T47D (cell line): ENCODE measurements at places on chromosomes 12 and 14.

GRCh38 chr14:77094672-77095284 lies 3.3 kb upstream of the CIPC start:
- peak; percentile 43 for DNase-seq

- DNase-seq: no peak
Observed at GRCh38 chr12:98127854-98128253, 387.5 kb upstream of the TMPO start.

DNA sequence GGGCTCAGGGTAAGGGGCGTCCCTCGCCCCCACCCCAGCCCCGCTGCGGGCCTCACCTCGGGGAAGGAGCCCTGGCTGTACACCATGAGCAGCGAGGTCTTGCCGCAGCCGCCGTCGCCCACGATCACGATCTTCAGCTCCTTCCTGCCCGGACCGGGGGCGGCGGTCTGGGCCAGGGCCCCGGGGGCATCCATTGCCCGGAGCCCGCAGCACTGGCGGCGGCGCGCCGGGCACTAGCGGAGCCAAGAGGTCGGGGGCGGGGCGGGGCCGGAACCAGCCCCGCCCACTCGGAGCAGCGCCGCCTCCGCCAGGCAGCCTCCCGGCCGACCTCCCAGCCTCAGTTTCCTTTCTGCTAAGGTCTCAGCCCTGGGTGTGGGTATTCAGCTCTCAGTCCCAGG lies at the start of gene RHOF:
RHOF (minus strand) TSS at position 249 of the 398 bp plus-strand sequence; CDS start at position 194, 55 bp downstream.
- DNase-seq: peak; percentile 59

GRCh38 chr14:22263961-22264360 lies 325.1 kb downstream of the DAD1 start:
- DNase-seq: no peak

DNA sequence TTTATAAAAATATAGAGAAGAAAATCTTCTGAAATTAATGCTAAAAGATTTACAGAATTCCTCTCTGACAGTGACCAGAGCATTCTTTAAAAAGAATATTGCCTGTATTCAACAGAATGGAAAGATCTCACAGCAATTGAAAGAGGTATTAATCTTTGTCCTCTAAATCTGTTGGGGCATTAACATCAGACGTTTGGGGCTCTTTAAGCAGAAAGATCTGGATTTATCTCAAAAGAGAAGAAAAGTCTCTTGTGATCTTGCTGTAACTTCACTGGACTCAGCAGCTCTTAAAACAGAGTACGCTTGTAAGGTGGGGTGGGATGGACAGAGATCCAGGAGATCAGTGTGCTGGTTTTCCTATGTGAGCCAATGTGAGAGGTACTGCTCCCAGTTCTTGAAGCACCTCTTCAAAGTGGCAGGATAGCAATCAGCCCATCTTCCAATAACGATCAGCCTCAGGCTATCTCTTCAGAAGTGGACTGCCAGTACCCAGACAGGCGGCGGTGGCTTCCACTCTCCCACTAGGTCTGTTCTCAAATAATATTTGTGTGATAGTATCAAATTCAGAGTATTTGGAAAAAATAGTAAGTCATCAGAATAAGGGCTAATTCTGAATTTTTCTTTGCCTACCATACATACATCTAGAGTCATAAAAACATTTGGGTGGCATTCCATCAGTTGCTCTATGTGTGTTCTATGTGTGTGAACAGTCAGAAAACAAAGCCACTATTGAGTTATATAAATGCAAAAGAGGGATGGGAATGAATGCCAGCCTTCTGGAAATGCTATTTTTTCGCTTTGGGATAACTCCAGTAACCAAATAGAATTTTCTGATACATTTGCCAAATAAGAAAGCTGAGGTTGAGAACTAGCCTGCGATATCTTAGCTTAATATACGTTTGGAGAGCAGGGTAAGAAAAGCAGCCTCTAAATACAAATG lies 237.4 kb upstream of the RGS6 start:
- no peak for DNase-seq

GRCh38 chr12:94178882-94179281 lies 30.5 kb downstream of the PLXNC1 start:
- no peak for DNase-seq
